HS-27A (cell line): ENCODE measurements at places on chromosomes 11 and 22.

DNA sequence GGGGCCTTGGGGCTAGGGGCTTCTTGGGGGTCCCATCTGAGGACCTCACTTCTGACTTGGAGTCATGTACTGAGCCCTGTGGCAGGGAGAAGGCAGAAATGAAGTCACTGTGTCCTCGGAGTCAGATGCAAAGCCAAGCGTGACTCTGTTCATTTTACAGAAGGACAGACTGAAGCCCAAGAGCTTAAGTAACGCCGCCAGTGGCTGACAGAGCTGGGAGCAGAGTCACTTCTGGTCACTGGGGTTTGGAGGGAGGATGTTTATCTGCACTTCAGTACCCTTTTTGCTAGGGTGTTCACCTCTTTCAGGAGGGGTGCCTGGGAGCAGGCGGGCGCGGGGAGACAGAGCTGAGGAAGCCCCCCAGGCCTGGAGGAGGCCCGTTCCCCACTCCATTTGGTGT, 10.7 kb downstream of the CD6 start:
- no peak for DNase-seq

DNA sequence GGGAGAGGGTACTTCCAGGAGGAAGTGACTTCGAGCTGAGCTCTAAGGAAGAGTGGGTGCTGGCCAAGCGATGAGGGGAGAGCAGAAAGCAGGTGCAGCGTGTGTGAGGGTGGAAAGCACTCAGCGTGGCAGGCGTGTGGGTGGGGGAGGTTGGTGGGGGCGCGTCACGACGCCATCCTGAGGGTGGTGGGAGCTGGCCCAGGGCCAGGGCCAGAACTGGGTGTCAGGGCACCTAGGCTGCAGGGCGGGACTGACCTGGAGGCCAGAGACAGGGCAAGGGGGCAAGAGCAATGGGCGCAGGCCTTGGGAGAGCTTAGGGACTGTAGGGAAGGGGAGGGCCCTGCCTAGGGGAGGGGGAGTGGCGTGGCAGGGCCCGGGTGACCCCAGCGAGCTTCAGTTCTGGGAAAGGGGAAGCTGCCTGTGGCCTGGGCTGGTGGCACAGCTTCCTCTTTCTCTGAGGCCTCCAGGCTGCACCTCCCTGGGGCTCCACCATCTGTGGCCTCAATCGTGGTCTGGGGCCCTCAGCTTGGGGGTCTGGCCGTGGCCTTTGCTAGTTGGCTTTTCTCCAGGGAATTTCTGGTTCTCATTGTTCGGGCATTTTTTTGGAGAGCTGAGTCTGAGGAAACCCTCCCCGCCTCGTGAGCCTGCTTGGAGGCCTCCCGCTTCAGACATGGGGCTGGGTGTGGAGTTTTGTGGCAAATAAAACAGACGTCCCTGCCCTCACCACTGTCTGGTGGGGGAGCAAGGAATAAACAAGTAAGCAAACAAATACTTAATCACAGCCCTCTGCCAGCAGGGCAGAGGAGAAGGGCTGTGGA, 8.9 kb downstream of the RELT start:
- DNase-seq: no peak

GRCh38 chr22:43580271-43580750, 168.5 kb downstream of the MPPED1 start:
- no peak for DNase-seq

DNA sequence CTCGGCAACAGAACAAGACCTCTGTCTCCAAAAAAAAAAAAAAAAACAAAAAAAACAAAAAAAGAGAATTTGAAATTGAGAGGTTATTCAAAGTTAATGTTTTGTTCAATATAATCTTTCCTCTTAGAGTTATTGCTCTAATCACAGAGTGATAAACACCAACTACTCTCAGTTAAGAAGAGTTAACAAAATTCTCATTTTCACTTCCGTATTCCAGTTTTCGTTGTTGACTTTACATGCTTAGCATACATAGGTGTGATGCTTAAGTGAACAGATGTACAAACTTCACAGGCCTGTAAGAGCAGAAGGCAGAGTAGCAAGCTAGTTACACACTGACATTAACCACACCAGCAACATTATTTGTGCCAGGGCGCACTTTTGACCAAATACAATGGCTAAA, 12.3 kb downstream of the EIF4ENIF1 start:
- DNase-seq: no peak

DNA sequence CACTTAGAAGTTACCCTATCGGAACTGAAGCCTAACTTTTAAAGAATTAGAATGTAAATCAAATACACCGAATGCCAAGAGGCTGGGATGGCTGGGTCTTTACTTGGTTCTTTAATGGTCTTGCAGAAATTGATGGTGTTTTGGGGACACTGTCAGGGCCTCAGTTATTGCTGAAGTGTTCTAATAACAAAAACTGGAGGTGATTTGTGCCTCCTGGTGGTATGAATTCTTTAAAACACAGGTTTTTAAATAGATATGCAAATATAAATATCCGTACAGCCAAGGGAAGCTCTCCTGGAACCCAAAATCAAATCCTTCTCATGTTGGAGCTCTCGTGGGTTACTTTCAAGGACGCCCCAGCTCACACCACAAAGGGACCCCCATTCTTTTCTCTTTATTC, 19.3 kb upstream of the TMPRSS5 start:
- no peak for DNase-seq

- no peak for DNase-seq
These were observed 5.3 kb downstream of the OSBP start for GRCh38 chr11:59610289-59610688.

DNA sequence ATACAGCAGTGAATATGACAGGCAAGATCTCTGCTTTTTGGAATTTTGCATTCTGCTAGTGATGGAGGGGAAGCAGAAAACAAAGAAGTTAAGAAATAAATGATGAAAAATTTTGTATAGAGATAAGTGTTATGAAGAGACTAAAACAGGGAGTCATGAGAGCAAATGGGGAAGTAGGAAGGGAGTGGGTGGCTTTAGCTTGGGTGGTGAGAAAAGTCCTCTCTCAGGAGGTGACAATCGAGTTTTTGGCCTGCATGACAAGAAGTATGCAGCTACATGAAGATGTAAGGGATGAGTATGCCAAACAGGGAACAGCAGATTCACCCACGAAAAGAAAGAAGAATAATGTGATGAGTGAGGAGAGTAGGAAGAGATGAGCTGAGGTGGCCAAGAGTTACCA, 80.7 kb upstream of the MPPED2 start:
- no peak for DNase-seq

- no peak for DNase-seq
These were observed 251.9 kb downstream of the ST3GAL4 start for GRCh38 chr11:126607374-126607773.

- no peak for DNase-seq
These were observed 7.9 kb upstream of the TRIM44 start for GRCh38 chr11:35654711-35655110.

- DNase-seq: no peak
These were observed 10.8 kb downstream of the CSF2RB start for GRCh38 chr22:36924151-36924698.

DNA sequence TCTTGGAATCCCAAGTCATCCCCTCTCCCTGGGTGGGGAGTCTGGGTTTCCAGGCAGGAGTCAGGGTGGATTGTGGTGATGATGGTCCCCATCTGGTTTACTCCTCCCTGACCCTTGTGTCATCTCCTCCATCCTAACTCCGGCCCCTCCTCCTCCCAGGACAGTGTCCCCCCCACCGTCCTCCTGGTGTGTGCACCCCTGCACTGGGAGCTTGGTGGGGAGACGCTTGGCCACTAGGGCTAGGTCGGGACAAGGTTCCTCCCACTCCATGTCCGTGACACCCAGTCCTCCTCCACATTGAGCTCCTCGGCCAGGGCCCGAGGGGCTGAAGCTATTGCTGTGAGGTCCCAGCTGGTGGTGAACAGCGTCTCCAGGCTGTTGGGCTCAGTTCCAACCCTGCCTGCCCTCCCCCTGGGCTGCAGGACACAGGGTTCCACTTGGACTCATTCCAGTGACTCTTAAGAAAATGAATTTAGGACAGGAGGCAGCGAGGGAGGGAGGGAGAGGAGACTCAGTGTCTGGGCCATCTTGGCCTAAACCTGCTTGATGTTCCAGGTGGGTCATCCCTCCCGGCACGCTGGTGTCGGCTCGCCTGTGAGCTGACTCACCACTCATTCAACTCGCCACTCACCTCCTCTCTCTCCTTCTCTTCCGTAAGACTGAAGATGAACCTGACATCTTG, 433.2 kb downstream of the TBC1D22A start:
- DNase-seq: no peak

GRCh38 chr11:78351193-78351592, 66.4 kb downstream of the GAB2 start:
- no peak for DNase-seq

- no peak for DNase-seq
These were observed at the start of gene OOSP2 for GRCh38 chr11:60040109-60040508. Gene OOSP2 (plus strand): TSS chr11:60040409. CDS start chr11:60040460, 51 bp downstream.

DNA sequence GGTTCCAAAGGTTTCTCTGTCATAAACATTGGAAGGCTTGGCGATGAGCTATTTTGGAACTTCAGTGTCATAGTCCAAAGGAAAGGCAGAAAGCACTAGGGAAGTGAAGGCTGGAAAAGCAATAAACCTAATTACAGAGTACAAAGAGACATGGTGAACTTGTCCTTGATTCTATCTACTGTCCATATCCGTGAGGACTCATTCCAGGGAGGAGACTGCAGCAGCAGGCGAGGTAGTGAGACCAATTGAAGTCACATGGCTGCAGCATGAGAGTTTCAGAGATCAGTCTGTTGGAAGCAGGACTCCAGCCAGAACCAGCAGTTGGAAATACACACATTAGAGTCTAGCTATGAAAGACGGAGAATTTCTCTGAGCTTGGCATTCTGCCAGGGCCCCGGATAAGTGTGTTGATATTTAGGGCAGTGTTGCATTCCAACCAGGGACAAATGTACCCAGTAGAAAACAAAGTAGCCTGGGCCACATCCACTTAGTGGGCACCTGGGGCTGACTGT, 54.1 kb upstream of the ARHGAP42 start:
- no peak for DNase-seq

DNA sequence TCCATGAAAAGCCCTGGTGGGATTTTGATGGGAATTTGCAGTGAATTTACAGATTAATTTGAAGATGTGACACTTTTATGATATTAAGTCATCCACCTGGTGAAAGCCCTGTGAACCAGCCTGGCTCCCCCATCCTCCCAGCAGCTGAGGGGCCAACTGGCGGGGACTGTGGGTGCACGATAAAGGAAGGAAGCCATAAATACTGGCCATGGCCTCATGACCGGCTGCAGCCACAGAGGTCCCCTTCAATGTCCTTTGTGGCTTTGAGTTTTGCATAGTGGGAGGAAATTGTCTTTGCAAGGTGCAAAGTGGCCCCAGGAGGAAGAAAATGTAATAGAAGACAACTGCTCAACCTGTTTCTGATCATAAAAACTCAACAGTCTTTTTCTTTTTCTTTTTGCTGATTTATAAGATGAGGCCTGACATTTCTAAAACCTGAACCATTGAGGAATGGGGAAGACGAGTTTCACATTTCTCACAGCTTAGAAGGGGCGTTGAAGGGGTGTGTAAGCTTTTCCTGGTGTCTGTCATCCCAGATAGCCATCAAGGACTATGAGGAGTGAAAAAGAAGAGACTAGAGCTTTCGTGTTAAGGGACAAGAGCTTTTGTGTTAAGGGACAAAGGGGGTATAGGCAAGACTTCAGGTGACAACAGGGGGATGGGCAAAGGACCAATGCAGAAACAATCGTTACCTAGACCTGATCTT, 6.3 kb upstream of the NDUFV1 start:
- DNase-seq: no peak

DNA sequence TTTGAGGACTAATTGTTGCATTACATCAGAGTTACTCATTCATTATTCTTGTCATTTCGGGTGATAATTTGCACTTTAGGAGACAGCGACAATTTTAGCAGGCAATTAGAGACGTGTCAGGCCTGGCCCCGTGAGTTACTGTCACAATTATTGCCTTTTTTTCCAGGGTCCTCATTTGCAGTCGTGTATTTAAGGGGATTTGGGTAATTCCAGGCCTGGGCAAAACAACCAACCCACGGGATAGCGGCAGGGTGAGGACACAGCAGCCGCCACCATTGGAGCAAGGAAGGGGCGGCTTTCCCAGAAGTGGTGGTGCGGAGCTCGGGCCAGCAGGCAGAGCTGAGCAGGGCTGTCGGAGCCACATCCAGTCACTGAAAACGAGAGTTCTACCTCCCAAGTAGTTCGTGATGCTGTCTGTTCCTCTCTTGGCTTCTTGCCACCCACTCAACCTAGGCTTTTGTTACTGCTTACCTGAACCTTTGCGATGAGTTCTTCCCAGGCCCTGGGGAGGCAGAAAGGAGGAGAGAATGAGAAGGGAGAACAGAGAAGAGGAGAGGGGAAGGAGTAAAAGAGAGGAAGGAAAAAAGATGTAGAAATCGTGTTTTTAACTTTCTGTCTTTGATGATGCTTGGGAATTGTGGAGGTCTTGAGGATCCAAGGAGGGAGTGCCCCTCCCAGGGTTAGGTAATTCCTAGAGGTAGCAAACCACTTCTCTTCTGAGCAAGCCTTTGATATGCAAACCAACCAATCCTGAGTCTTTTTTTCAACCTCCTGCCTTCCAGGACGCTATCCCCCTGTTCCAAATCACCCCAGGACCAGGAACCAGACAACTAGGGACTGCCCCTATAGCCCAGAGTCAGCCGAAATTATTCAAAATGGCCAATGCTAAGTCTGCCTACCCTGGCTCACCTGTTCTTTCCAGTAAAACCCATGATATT, 236.1 kb downstream of the MIAT start:
- no peak for DNase-seq

- no peak for DNase-seq
These were observed 73.8 kb downstream of the FAM76B start for GRCh38 chr11:95715777-95716241.

- no peak for DNase-seq
These were observed 258.3 kb downstream of the LRRC4C start for GRCh38 chr11:41201156-41201555.

GRCh38 chr22:36432592-36433317, 45.0 kb upstream of the MYH9 start:
- DNase-seq: no peak

GRCh38 chr22:27654546-27655445, 146.8 kb downstream of the MN1 start:
- no peak for DNase-seq

DNA sequence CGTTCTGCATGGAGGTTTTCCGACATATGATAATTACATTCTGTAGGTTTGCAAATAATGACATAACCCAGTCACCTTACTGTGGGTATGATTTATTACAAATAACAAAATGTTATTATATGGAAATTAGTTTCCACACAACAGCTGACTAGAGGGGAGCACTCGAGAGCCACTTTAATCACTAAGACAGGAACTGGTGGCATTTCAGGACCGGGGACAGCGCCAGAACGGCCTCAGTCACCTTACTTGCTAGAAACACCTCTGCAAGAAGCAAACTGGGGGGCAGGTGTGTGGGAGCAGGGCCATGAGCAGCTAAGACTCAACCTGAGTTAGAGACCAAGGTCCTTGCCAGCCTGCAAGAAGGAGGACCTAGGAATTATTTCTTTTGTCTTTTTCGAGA, 199.9 kb downstream of the DSCAML1 start:
- DNase-seq: no peak

GRCh38 chr22:48901324-48901723, 926.3 kb downstream of the BRD1 start:
- DNase-seq: no peak

DNA sequence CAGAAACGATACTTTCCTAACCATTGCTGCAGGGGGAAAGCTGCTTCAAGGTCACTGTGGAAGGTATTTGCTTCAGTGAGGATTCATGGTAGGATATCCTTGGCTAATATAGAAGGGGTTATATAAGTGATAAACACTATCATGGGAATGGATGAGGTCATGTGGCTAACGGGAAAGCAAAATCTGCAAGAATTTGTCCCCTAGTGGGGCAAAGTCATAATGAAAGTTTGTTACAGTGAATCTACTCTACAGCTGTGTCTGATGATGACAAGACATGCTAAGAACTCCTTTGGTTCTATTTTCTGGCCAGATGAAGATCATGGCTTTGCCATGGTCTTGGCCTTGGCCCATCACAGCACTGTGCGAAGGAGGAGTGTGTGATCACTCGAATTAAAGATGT, 13.8 kb downstream of the MMP20 start:
- DNase-seq: no peak
